Posterior cingulate gyrus (tissue), 11 donors: ENCODE measurements at places on chromosomes 3 and 15.

DNA sequence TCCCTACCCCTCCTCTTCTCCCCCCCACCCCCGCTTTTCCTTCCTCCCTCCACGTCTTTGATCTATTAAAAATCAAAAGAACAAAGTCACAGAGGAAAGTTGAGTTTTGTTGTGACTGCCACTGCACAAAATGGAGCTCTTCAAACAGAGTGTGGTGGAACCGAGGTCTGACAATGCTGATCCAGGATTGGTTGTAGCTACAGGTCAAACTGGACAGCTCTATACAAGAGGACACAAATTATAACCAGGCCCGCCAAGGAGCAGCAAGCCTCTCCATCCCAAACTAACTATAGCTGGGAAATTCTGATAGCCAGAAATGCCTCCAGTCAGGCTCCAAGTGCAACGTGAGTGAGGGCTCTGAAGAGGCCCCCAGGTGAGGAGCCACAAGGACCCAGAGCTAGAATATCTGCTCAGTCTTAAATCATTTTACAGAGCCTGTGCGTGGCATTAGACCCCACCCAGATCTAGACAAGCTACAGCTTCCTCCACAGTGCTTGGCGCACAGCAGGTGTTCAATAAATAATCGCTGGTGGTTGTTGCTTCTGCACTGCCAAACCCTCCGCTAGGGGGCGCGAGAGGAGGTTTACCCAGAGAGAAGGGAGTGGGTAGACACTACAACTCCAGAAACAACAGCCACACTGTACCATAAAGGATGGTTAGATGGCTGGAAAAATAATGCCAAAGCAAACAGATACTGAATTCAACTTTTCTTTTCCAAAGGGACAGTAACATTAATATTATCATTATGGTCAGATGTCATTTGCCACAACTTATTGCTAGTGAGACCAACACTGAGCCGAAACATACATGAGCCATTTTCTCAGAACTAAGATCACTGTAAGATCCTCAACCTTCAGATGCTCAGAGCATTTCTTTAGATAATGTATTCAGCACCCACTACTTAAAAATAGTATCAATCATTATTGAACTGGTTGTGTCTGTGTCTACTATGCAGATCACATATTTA lies 44.6 kb downstream of the ZIC4 start:
- no peak for DNase-seq

DNA sequence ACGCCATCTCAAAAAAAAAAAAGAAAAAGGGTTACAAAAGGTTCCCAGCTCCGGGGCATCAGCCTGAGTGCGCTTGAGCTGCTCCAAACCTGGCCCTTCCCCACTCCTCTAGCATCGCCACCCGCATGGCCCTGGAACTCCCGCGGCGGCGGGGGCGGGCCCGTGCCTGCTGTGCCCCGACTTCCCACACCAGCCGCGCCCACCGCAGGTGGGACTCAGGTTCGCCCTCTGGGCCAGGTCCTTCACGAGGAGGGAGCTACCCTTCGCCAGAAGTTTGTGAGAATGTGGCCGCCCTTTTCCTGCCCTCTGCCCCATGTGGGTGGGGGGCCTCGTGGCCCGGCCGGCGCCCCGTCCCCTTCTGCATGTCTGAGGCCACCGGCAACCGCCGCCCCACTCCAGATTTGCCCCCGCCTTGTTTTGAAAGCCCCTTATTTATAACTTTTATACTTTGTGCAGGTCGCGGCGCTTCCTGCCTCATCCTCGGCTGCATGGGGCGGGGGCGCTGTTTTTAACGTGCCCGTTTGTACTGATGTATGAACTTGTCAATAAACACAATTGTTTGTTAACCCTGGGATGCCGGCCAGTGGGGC lies 507 bp upstream of the JMJD7 start:
- DNase-seq: no peak

DNA sequence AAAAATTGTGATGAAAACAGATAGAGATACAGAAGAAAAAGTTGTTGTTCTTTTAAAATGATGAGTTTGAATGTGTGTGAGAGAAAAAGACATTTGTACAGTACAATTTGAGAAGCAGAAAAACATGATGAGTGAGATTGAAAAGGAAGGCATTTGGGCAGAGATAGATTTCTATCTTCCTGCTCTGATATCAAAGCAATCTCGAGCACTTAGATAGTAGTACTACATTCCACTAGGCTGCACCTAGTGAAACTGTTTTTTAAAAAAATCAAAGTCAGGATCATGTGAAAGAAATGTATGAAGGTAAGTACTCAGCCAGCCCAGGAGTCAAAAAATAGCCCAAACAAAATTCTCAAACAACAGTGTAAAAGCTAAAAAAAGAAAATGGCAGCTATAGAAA lies 104.1 kb upstream of the UBE2E2 start:
- no peak for DNase-seq

DNA sequence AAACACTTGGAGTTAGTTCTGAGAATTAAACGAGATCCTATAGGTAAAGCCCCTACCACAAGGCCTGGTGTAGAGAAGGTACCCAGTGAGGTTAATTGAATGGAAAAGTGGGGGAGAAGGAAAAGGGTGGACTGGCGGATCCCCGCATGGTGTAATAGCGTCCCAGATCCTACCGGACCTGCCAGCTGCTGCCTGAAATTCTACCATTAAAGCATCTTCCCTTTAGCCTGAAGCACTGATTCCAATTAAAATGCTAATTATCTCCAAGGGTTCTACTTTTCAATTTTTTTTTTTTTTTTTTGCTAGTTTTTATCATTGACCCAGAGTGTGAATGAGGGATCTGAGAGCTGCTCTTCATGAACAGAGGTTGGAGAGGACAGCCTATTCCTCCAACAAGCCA lies 237.9 kb downstream of the TLE3 start:
- no peak for DNase-seq

DNA sequence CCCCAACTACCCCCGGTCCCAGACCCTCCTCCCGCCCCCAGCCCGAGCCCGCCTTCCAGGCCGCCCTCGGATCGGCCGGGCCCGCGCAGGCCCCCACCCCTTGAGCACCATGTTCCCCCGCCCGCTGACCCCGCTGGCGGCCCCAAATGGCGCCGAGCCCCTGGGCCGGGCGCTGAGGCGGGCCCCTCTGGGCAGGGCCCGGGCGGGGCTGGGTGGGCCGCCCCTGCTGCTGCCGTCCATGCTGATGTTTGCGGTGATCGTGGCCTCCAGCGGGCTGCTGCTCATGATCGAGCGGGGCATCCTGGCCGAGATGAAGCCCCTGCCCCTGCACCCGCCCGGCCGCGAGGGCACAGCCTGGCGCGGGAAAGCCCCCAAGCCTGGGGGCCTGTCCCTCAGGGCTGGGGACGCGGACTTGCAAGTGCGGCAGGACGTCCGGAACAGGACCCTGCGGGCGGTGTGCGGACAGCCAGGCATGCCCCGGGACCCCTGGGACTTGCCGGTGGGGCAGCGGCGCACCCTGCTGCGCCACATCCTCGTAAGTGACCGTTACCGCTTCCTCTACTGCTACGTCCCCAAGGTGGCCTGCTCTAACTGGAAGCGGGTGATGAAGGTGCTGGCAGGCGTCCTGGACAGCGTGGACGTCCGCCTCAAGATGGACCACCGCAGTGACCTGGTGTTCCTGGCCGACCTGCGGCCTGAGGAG lies 472 bp downstream of the CHST14 start:
- DNase-seq: no peak

GRCh38 chr3:40312661-40313226 lies 3.2 kb downstream of the EIF1B start:
- no peak for DNase-seq

DNA sequence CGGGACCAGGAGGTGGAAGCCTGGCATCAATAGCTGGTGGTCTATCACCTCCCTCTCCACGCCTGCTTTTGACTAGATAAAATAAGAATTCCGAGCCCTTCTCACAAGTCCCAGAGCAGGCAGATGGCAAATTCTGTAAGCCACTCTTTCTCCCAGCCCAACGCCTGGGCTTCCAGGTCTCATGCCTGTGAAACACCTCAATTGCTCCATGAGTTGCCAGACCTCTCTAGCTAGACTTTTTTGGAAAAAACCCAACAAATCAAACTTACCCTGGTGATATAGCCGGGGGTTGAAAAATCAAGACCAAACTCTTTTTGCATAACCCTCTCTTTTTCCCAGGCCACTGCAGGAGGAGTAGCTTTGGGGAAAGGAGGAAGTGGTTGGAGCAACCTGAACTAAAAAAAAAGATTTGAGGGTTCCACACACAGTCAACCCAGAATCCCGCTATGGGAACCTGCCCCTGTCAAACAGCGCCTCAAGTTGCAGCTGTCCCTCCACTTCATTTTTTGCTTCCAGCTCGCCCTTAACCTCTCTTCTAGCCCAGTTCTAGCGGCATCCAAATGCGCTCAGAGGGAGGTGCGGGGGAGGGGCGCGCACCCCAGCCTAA lies 7.0 kb downstream of the BHLHE40 start:
- DNase-seq: no peak

- DNase-seq: no peak
These were observed 122.4 kb downstream of the RAP2B start for GRCh38 chr3:153284282-153284938.

DNA sequence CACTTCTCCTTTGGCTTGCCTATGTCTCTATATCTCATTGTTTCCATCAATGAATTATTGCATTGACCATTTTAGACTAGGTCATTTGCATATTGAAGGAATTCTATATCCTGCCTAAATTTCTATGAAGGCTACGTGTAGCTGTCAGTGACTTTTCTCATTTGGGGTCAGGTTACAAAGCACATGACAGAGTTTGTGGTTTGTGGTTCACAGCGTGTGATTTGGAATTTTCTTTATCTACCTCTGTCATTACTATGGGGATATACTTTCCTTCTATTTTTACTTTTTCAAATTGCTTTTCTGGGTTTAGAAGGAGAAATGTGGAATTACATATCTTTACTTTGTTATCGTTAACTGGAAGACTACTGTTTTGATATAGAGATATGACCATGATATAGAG lies 317.3 kb upstream of the CFAP20DC start:
- DNase-seq: no peak

GRCh38 chr3:66472313-66473134 lies 28.3 kb downstream of the LRIG1 start:
- DNase-seq: no peak

DNA sequence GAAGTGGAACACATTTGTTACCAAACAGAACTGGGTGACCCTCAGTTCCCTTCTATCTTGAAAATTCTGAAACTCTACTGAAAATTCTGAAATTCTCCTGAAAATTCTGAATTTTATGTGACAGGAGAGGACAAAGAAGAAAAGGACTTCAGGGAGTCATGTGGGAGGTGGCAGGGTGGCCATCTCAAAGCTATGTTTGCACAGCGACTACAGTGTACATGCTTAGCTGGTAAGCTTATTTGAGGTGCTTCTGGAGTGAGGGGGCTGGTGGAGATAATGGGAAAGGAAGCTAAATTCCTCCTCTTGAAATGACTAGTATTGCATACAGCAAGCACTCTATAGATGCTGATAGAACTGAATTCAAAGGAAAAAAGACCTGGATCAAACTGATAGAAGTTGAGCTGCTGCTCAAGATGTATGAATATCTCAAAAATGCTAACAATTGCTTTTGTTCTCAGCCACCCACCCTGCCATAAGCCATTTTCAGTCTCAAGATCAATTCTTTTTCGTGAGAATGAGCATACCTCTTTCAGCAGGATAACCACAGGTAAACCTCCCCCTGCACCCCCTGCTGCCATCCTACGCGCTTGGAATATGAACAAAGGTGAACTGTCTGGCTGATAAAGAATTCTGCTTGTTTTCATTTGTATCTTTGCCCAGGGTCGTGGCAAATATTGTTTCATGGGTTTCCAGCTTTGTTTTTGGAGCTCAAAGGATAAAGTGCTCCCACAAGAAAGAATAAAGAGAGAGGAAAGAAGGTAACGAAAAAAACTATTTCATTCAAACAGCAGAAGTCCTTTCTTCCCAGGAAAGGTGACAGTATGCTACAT lies 16.6 kb upstream of the ARHGEF3 start:
- no peak for DNase-seq

GRCh38 chr15:64455961-64456371 lies 4.4 kb upstream of the ZNF609 start:
- DNase-seq: no peak

DNA sequence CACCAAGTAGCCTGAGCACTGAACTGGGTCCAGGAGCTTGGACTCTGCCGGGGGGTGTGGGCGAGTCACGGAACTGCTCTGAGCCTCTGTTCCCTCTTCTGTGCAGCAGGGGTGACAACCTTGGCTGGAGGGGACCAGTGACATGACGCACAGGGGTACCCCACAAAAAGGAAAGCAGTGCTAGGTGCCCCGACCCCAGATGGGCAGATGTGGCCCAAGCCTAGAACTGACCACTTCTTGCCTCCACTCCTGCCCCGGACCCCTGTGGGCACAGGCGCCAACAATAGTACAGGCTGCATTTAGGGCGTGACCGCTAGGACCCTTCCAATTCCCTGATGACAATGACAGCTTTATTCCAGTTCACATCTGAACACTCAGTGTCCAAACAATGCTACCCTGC lies 255.9 kb upstream of the LYSMD4 start:
- DNase-seq: no peak

DNA sequence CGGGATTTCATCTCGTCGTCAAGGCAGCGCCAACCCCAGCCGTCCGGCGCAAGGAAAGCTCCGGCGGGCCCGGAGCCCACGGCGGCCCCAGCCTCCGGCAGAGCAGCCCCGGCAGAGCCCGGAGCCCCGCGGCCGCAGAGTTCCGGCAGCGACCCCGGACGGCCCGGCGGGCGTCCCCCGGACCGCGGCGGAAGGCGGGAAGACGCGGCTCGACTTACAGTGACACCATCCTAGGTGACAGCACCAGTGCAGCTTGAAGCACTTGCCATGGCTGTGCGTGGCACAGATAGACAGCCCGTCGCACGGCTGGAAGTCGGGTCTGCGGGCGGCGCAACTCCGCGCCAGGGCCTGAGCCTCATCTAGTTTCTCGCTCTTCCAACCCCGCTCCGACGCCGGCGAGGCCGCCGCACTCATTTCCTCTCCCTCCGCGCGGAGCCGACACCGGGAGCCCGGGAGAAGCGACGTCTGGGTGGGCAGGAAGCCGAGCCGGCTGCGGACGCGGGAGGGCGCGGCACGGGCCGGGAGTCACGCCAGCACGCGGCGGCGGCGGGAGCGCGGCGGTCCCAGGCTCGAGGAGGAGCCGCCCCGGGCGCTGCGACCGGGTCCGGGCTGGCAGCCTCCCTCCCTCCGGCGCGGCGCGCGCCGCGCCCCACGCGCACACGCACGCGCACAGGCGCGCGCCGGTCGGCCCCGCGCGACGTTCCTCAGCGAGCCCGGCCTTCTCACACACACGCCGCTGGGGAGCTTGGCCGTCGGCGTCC lies at the start of gene C3orf70:
C3orf70 (minus strand) TSS at position 651 of the 761 bp plus-strand sequence; CDS start at position 414, 237 bp downstream.
- DNase-seq: peak; percentile 63
